Spleen (tissue), 13 donors: ENCODE measurements at places on chromosomes 7 and 10. TPM values are rescaled to one million over a fixed set of nuclear protein-coding genes. Genes with fewer than 3 reads are reported as not detected.

- H3K36me3 ChIP-seq = no peaks in the 10 kb centered on the region
- DNase-seq = no peak
- no peaks in the 10 kb centered on the region for H3K4me1 ChIP-seq
- no peak overlapping the region for H3K4me3 ChIP-seq
- no peaks in the 10 kb centered on the region for H3K27me3 ChIP-seq
These were observed 192.6 kb upstream of the CCDC6 start for GRCh38 chr10:60098677-60099601.

DNA sequence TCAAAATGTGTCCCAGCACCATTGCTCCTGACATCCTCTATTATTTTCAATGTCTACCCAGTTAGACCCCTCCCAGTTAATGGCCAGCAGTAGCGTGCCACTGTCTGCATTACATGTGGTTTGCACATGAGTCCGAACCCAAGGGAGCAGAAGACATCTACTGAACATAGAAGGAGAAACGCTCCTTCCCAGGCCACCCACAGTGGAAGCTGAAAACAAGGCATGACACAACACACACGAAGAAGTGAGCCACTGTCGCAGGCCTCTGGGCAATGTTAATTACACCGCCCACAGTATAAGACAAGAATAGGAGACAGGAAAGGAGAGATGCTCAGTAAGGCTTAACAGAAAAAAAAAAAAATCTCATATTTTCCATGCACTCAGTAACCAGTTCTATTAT, 50.5 kb downstream of the MKX start:
- DNase-seq = no peak
- peaks cover 6% of the 10 kb centered on the region for H3K27me3 ChIP-seq
- no peak overlapping the region for H3K27ac ChIP-seq
- no peak overlapping the region for H3K4me3 ChIP-seq
- no peaks in the 10 kb centered on the region for H3K4me1 ChIP-seq

Gene PLPP4
- polyA plus RNA-seq = not detected

DNA sequence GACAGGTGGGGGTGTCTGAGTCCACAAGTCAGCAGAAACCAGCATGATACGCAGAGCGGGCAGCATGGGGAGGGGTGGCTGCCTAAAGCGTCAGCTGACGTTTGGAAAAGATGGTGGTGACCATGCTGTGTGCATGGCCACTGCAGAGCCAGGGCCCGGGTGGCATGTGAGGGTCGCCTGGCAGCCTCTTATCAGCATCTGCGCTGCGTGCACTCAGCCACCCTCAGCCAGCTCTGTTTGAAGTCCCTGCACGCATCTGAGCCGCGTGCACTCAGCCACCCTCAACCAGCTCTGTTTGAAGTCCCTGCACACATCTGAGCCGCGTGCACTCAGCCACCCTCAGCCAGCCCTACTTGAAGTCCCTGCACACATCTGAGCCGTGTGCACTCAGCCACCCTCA, 61.5 kb downstream of the WDR37 start:
- no peak overlapping the region for H3K27ac ChIP-seq
- no peaks in the 10 kb centered on the region for H3K27me3 ChIP-seq
- H3K36me3 ChIP-seq = peaks cover 97% of the 10 kb centered on the region
- DNase-seq = no peak
- no peak overlapping the region for H3K4me3 ChIP-seq
- no peaks in the 10 kb centered on the region for H3K4me1 ChIP-seq

- H3K4me3 ChIP-seq = no peak overlapping the region
- no peaks in the 10 kb centered on the region for H3K4me1 ChIP-seq
- no peaks in the 10 kb centered on the region for H3K27me3 ChIP-seq
- peaks cover 10% of the 10 kb centered on the region for H3K36me3 ChIP-seq
- no peak overlapping the region for H3K27ac ChIP-seq
- DNase-seq = no peak
These were observed 101.2 kb downstream of the MPP7 start for GRCh38 chr10:28201410-28202400.

DNA sequence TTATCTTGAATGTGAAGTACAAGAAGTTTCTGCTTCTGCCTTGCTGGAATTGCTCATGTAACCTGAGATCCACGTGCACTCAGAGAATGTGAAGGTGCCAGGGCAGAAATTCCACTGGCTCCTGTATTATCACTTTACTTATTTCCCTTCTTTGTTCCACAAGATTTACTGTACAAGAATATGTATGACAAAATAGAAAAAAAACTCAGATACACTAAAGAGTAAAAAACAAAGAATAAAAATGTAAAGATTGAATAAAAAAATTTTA, 43.0 kb downstream of the PLCE1 start:
- H3K4me3 ChIP-seq = no peak overlapping the region
- no peaks in the 10 kb centered on the region for H3K27me3 ChIP-seq
- H3K27ac ChIP-seq = no peak overlapping the region

GRCh38 chr7:89517815-89518214, 636.5 kb upstream of the STEAP1 start:
- H3K27me3 ChIP-seq = no peaks in the 10 kb centered on the region
- no peaks in the 10 kb centered on the region for H3K4me1 ChIP-seq
- no peak overlapping the region for H3K4me3 ChIP-seq
- DNase-seq = no peak
- H3K27ac ChIP-seq = no peak overlapping the region

GRCh38 chr10:13528875-13529713, at the start of gene BEND7:
Gene BEND7, minus strand, starts transcription at chr10:13529014. Its CDS starts 481 bp downstream, at chr10:13528533.
- H3K36me3 ChIP-seq = no peaks in the 10 kb centered on the region
- H3K27ac ChIP-seq = peak within 1 kb of the TSS; percentile 38
- H3K27me3 ChIP-seq = peaks cover 72% of the 10 kb centered on the region
- peak within 1 kb of the TSS; percentile 40 for H3K4me3 ChIP-seq
- DNase-seq = no peak

Gene CLCN1
- 0.07 TPM for polyA plus RNA-seq

DNA sequence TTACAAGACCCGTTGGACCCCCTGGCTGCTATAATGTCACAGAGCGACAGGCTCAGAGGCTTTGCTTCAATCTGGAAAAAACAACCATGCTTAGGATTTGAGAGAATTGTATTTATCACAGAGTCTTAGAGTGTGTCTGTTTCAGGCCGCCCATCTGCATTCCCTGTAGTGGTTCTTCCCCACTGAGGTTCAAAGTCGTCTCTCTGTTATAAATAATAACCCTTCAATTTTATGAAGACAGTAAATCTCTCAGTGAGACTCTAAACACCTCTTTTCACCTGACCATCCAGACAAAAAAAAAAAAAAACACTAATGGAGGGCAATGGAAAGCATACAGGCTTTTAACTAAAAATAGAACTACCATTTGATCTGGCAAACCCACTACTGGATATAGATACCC, 565.4 kb upstream of the AUTS2 start:
- H3K4me3 ChIP-seq = no peak overlapping the region
- no peak for DNase-seq
- H3K27me3 ChIP-seq = no peaks in the 10 kb centered on the region

Gene CCNJ
- 2.2 TPM for polyA plus RNA-seq

DNA sequence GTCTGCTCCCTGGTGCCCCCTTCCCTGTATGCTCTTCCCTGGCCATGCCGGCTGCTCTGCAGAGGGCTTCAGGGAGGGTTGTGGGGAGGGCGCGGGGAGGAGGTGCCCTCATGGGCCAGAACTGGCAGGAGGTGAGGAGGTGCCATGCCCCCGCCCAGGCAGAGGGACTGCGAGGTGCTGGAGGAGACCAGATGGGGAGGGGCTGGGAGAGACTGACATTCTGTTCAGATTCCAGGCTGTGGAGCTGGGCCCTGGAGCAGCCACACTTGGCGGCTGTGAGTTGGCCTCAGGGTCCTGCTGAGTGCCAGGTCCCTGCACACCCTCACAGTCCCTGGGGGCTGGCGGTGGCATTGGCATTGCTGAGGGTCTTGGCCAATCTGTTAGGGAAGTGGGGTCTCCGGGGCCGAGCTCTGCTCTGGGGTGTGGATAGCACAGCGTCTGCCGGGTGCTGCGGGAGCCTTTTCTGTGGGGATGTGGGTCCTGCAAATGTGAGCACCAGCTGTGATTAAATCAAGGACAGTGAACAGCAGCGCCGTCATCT, 25.4 kb downstream of the INPP5A start:
- peaks cover 5% of the 10 kb centered on the region for H3K4me1 ChIP-seq
- no peak overlapping the region for H3K4me3 ChIP-seq
- no peak overlapping the region for H3K27ac ChIP-seq
- no peaks in the 10 kb centered on the region for H3K27me3 ChIP-seq

- H3K27ac ChIP-seq = no peak overlapping the region
- DNase-seq = no peak
- H3K36me3 ChIP-seq = no peaks in the 10 kb centered on the region
- H3K4me1 ChIP-seq = no peaks in the 10 kb centered on the region
- H3K4me3 ChIP-seq = no peak overlapping the region
These were observed 37.2 kb upstream of the OPTN start for GRCh38 chr10:13062803-13063202.

GRCh38 chr10:76408646-76409045, 977.2 kb downstream of the LRMDA start:
- H3K4me3 ChIP-seq = no peak overlapping the region
- no peaks in the 10 kb centered on the region for H3K36me3 ChIP-seq
- H3K27ac ChIP-seq = no peak overlapping the region
- no peaks in the 10 kb centered on the region for H3K27me3 ChIP-seq
- DNase-seq = no peak
- H3K4me1 ChIP-seq = no peaks in the 10 kb centered on the region

DNA sequence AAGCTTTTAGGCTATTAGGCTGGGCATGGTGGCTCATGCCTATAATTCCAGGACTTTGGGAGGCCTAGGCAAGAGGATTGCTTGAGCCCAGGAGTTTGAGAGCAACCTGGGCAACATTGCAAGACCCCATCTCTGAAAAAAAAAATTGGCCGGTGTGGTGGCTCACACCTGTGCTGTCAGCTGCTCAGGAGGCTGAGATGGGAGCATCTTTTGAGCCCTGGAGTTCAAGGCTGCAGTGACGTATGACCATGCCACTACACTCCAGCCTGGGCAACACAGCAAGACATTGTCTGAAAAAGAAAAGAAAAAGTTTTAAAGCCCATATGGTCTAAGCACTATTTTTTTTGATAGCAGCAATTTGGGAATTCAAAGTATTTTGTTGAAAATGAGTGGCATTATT, 15.8 kb upstream of the SEC61A2 start:
- peak overlapping the region; percentile 56 for H3K27ac ChIP-seq
- no peak overlapping the region for H3K4me3 ChIP-seq
- H3K36me3 ChIP-seq = no peaks in the 10 kb centered on the region
- peaks cover 5% of the 10 kb centered on the region for H3K4me1 ChIP-seq

- peaks cover 15% of the 10 kb centered on the region for H3K4me1 ChIP-seq
- H3K27ac ChIP-seq = peak overlapping the region; percentile 93
- no peaks in the 10 kb centered on the region for H3K36me3 ChIP-seq
- no peaks in the 10 kb centered on the region for H3K27me3 ChIP-seq
These were observed 710 bp downstream of the RNLS start for GRCh38 chr10:88582411-88582805.

- no peak for DNase-seq
- H3K27me3 ChIP-seq = no peaks in the 10 kb centered on the region
- H3K36me3 ChIP-seq = peaks cover 7% of the 10 kb centered on the region
These were observed 80.4 kb downstream of the DNMBP start for GRCh38 chr10:99929360-99929759.

DNA sequence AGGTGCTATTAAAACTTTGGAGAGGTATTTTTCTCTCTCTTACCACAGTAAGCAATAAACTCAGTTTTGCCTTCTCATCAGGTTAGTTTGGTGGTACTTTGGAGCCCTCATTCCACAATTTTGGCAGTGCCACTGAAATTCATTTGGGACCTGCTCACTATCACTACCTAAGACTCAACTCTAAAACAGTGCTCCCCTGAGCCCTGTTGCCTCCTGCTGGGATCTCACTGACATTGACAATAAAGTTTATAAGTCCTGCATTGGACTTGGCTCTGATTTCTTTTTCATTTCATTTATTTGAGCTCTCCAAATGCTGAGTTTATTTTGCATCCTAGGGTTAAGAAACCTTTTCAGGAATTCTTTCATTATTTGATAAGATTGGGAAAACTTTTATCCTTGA, 130.8 kb upstream of the HPS1 start:
- H3K4me1 ChIP-seq = no peaks in the 10 kb centered on the region
- H3K36me3 ChIP-seq = no peaks in the 10 kb centered on the region
- DNase-seq = no peak
- no peaks in the 10 kb centered on the region for H3K27me3 ChIP-seq
- H3K4me3 ChIP-seq = no peak overlapping the region
- H3K27ac ChIP-seq = no peak overlapping the region

GRCh38 chr7:127736511-127736910, 84.5 kb downstream of the SND1 start:
- no peak overlapping the region for H3K4me3 ChIP-seq
- no peak overlapping the region for H3K27ac ChIP-seq
- no peaks in the 10 kb centered on the region for H3K27me3 ChIP-seq
- H3K36me3 ChIP-seq = peaks cover 22% of the 10 kb centered on the region

Gene TAS2R41
- polyA plus RNA-seq = not detected
